ENCODE measurements at places on chromosomes 1 and 21.

GRCh38 chr1:208206092-208206698 is 38.0 kb downstream of the PLXNA2 start:
- no peak for DNase-seq

DNA sequence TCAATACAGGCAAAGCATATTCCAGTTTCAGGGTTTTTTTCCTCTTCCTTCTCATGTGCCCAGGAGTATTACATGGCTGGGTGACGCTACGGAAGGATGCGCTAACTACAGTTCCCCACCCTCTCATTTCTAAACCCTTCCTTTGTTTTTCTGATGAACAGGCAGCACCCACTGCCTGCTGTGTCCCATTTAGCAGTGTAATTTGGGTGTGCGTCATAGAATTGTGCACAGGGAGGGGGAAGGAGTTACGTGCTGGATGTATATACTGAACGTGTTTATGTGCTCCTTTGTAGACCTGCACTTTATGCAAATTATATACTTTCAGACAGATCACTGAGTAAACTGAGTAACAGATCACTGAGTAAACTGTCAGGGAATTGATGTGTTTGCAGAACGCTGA is 44.5 kb downstream of the ELAPOR1 start:
- no peak for DNase-seq

DNA sequence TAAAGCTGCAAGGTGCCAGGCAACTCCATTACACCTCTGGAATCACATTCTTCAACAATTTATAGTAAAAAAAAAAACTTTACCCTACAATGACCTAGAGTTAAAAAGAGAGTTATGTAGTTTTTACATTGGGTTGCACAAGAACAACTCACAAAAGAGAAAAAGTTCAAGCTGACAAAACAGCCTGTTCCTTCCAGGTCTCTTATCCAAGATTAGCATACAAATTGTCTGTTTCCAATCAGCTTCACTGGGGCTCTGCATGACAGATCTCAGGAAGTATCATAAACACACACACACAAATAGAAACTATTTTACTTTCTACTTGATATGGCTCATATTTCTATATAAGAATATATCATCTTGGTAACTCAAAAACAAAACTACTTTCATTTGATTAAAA is 154.6 kb downstream of the PCNX2 start:
- no peak for DNase-seq

- DNase-seq, result no peak
Observed at GRCh38 chr1:58879464-58879863, 95.6 kb upstream of the JUN start.

GRCh38 chr1:113784104-113784779 is 25.0 kb upstream of the PHTF1 start:
- no peak for DNase-seq

GRCh38 chr1:201268604-201269151 is 14.6 kb upstream of the PKP1 start:
- DNase-seq, result no peak

DNA sequence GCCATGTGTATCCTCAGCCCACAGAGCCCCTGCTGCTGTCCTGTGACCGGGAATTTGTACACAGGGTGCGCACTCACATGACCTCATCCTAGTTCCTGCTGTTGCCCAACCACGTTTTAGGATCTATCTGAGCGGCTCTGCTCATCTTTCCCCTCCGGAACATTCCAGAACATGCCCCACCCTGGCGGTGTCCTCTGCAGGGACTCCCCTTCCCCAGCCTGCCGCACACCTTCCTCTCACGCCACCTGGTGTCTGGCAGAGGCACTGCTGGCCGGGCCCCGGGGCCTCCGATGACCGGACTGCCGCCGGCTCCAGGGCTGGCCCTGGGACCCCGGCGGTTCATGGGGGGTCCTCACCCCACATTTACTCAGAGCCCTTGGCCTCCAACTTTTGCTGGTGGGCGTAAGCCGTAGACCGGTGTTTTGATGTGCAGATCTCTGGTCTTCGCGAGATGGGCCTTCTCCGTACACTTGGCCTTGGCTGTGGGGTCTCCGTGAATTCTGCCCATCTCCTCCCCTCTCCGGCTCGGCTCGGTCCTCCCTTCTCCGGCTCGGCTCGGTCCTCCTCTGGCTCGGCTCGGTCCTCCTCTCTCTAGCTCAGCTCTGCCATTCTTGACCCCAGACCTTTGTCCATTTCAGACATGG is 29.5 kb downstream of the ARHGEF16 start:
- DNase-seq, result no peak

DNA sequence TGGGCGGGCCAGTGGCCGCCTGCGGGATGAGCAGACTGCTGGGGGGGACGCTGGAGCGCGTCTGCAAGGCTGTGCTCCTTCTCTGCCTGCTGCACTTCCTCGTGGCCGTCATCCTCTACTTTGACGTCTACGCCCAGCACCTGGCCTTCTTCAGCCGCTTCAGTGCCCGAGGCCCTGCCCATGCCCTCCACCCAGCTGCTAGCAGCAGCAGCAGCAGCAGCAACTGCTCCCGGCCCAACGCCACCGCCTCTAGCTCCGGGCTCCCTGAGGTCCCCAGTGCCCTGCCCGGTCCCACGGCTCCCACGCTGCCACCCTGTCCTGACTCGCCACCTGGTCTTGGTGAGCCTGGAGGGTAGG is 2.1 kb downstream of the B4GALT2 start:
- DNase-seq, result no peak

DNA sequence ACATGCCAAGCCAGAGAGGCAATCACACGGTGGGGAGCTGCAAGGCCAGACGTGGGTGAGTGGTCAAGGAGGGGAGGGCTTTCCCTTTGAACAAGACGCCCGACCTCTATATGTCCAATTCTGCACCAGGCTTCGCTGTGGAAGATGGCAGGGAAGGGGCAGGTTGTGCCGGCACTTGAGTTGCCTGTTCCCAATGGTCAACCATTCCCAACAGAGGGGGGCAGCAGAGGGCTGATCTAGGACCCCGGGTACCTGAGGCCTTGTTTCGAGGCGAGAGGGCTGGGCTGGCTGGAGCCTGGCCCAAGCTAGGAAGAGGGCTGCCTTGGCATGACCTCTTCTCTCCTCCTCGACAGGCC is 64.9 kb downstream of the TMEM53 start:
- DNase-seq, result no peak

GRCh38 chr1:19488136-19488535 is 2.8 kb upstream of the CAPZB start:
- DNase-seq, result no peak

DNA sequence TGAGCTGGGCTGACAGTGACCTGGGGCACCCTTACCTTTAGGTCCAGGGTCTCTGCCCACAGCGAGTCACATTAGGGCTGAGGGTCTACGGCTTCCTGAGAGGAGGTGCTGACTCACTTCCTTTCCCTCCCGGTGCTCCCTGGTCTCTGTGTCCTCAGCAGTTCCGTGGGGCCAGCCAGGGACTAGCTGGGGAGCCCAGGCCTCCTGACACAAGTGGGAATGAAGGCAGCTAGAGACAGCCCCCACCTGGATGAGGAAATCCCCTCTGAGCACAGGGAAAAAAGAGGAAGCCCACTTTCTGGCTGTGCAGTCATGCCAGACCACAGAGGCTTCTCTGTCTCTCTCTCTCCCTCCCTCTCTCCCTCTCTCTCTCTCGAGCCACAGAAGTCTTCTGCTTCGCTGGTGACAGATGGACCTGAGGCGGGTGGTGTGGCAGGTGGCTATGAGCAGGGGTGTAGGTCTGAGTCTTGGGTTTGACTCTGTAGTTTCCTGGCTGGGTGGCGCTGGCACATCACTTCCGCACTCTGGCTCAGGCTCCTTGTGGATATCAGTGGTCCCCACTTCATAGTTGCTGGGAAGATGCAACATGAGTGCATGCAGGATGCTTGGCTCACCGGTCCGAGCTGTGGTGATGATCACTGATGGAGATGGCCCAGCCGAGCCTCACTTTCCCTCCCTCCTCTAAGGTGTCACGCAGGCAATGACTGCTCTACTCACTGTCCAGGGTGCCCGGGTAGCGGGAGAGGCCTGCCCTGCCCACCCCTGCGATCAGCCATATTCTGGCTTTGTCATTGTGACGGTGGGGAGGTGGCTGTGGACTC is 3.5 kb downstream of the SLC66A1 start:
- DNase-seq, result no peak

DNA sequence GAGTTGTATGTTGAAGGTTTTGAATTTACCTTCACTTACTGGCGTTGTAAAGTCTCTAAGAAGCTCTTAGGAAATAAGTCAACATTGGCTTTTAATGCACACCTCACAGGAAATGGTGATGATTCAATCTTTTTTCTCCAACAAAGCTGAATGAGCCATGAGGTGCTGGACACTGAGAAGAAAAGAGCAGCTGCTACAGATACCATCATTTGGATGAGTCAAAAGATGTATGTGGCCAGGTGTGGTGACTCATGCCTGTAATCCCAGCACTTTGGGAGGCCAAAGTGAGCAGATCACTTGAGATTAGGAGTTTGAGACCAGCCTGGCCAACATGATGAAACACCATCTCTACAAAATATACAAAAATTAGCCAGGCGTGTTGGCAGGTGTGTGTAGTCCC is 3.3 kb upstream of the IL23R start:
- DNase-seq, result no peak

DNA sequence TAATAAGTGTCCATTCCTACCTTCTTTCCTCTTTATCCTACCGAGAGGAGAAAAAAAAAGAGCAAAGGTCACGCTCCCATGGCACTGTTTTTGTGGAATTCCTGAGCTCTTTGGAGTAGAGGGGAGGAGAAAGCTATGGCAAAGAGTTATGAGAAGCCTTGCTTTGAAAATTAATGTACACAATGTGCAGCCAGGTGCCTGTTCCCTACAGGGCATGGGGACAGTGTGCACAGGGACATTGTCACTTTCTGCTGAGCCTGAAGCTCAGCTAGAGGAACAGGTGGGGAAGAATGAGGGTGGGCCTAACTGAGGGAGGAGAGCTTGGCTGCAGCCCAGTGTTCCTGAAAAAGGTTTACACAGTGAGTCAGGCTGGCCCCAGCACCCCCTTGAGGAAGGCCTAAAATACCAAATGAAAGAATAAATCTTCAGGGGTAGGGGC is 66.1 kb downstream of the PLXNA2 start:
- DNase-seq, result no peak

DNA sequence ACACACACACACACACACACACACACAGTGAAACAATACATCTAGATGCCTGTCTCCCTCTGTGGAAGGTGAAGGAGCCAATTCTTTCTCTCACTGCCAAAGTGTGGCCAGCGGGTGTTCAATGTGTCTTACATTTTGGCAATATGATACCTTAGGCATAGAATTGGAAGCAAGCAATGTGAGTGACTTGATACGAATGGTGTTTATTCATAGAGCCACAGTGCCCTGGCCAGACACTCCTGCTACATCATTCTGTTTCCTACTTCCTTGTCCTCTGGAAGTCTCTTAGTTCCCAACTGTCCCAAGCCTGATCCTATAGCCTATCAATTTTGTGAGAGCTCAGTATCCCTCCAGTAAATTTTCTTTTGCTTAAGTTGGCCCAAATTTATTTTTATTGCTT is 170.0 kb upstream of the L1TD1 start:
- no peak for DNase-seq

DNA sequence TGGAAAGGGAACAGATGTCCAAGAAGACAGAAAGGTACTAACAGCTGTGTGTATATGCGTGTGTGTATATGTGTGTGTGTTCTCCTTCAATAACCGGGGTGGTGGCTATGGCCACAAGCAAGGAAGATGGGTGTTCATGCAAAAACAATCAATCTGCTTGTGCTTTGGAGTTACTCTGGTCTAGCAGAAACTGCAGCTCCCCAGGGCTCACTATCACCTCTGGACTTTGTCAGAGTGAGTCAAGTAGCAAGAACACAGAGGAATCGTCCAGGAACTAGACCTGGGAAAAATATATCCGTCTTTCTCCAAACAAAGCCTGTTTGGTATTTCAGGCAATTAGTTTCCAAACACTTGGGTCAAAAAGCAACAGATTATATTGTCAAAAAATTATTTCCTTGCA is 68.6 kb downstream of the GNG12 start:
- no peak for DNase-seq

- no peak for DNase-seq
Observed at GRCh38 chr1:95388031-95388430, 154.0 kb downstream of the RWDD3 start.

- no peak for DNase-seq
Observed at GRCh38 chr21:27393726-27394125, 426.8 kb upstream of the ADAMTS5 start.

- DNase-seq, result no peak
Observed at GRCh38 chr1:235918032-235918431, 51.3 kb upstream of the LYST start.

- no peak for DNase-seq
Observed at GRCh38 chr21:29340228-29340627, 41.5 kb downstream of the BACH1 start.

- DNase-seq, result no peak
Observed at GRCh38 chr1:59805554-59805953, 9.2 kb upstream of the HOOK1 start.

DNA sequence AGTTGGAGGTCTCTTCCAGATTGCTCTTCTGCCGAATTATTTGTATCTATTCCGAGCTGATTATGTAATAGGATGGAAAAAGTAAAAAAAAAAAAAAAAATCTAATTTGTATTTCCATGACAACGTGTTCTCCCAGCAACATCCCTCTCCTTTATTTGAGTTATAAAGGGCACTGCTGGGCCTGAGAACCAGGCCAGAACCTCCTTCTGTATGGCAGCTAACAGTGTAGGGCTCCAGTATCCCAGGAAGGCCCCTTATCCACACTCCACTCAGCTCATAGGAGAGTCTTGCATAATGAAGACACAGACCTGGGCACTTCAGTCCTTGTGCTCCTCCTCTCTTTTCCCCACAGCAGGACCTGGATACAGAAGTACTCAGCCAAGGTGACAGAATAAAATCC is 3.7 kb upstream of the IPO9 start:
- DNase-seq, result no peak

DNA sequence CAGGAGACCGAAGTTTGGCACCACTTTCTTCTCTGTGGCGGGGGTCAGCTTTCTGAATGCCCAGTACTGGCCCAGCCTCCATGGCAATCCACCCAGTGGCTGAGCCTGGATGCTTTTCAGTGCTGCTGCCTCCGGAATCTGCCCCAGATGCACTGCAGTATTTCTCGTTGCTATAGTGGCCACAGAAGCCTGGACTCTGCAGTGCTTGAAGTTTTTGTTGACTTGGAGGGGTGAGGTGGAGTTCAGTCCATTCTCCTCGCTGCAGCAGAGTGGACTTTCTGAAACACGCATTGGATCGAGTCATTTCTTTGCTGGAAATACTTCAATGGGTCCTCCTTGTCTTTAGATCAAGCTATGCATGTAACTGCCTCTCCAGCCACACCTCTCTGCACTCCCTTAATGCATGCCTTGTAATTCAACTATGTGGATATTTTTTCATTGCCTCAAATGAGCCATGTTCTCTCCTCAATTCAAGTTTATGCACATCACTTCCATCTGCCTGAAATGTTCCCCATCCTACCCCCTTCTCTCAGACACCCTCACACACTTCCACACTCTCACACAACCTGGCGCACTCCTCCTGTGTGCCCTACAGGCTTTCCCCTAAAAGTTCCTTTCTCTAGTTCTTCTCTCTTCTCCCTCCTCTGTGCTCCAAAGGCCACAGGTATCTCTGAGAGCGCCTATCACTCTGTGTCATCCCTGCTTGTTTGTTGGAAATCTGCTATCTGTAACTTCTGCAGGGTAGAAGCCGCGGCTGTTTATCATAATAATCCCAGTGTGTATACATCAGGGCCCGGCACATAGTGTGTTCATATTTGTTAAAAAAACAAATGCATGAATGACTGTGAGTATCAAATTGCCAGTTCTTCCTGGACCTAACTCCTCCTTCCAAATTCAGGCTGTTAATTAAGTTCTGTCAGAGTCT is 16.5 kb downstream of the ADAM30 start:
- DNase-seq, result no peak

Data from activated gamma-delta T cell treated with anti-CD3 and anti-CD28 coated beads, Interleukin-2, amount 50 U/mL, for 16 hours (primary cell).